NCI-H2081 (cell line): ENCODE measurements at places on chromosomes 1 and 21.

DNA sequence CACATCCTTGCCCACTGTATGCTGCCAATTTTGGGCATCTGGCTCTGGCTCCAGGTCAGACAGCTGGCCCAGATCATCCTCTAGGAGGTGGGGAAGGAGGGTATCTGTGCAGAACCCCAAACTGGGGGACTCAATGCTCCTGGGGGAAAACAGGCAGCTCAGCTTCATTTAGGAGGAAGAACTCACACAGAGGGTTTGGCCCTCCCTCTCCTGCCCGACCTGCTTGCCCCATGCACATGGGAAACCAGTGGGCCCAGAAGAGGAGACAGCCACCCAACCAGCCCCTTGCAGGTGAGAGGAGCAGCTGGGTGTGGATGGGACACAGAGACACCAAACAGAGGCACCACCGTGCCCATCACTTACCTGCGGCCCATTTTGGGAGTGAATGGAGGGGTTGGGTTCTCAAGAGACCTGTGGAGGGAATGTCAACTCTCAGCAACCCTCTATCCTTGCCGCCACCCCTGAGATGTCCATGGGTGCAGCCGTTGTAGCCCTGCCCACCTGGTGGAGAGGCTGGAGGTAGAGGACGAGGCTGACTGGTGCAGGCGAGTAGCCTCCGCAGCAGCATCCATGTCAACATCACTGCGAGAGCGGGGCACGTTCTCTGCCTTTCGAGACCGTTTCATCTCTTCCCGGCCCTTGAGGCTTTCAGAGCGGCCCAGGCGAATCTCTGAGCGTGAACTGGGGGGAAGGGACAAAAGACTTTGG lies 27.5 kb downstream of the LRRC71 start:
- no peak for DNase-seq

GRCh38 chr1:87007323-87007722 lies 92.9 kb downstream of the HS2ST1 start:
- DNase-seq, result no peak

GRCh38 chr1:234322979-234323378 lies 50.3 kb upstream of the COA6 start:
- peak; percentile 24 for DNase-seq

- no peak for DNase-seq
Measured at GRCh38 chr1:6253380-6253779, 7.5 kb downstream of the GPR153 start.

- DNase-seq, result no peak
Measured at GRCh38 chr1:234072793-234073192, 168.3 kb downstream of the SLC35F3 start.

DNA sequence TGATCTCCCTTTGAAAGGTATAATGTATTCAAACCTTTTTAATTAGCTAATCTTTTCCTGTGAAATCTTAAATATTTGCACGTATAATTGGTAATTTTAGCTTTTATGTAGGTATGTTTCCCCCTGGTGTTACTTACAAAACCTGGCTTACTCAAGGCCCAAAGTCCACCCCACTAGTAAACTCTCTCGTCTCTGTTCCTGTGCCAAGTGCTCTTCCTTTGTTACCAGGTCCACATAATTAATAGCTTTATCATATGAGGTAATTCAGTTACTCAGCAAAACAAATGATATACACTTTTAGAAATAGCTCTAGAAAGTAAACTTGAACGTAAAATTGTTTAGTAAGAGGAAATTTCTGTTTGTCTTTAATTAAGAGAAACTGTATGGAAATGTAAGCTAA lies 36.7 kb downstream of the NFIA start:
- DNase-seq, result peak; percentile 3

- no peak for DNase-seq
Measured at GRCh38 chr1:241932845-241933244, 24.7 kb upstream of the BECN2 start.

DNA sequence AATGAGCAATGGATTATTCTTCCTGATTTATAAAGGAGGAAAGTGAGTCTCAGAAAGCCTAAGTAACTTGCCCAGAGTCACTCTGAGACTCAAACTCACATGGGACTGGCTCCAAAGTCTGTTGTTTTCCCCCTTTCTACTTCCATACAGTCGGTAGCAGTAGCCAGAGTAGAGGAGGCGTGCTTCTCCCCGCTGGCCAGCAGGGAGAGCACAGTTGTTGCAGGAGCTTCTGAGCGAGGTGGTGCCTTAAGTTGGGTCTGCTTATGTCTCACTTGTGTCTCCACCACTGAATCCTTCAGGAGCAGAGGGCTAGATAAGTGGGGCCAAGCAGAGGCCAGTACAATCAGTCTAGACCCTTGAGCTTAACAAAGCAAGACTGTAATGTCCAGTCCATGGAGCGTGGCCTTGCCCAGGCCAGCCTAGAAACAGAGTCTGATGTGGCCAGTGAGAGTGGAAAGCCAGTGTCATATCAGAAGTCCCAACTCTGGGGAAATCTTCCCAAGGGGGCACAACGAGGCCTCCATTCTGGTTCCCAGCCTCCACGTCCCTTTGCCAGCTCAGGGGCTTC lies 181.9 kb downstream of the ZSCAN20 start:
- DNase-seq, result peak; percentile 19

DNA sequence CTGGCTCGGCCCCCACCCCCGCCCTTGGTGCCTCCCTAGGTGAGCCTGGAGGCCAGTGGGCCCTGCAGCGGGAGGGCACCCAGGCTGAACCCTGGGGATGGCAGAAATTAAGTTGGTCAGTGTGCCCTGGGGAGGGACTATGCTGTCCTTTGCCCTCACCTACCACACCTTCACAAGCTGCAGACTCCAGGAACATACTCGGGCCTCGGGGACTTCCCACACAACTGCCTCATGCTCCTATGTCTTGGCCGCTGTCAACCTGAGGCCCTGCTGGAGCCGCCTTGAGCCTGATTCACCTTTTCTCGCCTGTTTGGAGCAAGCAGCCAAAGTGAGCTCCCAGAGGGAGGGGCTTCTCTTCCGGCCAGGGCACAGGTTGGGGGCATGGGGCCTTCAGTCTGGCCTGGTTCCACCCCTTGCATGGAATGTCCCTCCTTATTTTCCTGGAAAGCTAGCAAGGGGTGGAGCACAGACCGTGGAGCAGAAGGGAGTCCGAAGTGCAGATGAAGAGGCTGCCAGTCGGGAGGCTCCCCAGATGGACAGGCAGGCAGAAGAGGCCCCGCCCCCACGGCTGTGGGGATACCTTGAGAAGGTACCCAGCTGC lies 24.7 kb downstream of the KNCN start:
- DNase-seq, result no peak

DNA sequence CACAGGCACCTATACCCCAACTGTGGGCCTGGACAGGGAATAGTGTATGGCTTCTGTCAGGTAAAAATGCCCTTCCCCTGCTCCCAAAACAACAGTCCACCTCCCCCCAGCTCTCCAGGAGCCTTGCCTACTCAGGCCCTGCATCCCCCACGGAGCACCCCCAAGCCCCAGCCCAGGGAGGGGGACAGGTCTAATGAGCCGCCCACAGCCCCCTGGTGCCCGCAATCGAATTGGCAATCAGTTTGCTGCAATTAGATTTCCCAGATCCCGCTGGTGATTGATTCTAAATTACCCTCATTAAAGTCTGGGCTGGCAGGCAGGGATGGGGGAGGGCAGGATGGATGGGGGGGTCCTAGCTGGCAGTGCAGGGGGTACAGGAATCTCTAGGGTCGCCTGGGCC lies 8.1 kb downstream of the SDC3 start:
- no peak for DNase-seq

DNA sequence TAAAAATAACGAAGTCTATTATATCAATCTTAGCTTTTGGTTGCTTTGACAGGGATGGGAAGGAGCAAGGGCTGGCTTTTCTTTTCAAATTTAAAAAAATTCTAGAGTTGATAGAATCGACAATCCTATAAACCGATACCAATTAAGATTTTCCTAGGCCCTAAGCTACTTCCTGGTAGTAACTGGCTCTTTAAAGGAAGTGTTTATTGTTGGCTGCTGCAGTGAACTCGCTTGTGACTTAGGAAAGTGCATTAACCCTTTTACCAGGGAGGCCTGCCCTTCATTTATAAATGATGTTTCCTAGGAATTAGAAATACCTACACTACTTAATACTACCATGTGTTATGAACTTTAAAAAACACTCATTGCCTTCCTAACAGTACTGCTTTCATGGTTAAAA lies 33.2 kb downstream of the ATP5PF start:
- DNase-seq, result no peak

DNA sequence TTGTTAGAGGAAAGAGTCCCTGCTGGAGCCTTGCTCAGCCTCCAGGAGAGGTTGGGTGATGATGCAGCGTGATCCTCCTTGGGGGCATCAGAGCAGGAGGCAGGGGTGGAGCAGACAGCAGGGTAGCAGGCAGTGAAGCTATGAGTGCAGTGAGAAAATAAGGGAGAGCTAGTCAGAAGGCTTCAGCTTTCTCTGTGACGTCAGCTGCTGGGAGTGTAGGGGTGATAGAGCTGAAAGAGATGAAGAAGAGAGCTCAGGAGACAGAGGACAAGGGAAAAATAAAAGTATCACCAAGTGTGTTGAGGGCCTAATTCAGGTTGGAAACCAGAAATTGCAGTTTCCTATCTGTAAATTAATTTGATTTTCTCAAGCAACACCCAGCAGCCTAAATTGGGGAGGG lies 2.2 kb upstream of the ADAM30 start:
- DNase-seq, result no peak

GRCh38 chr1:145995148-145995881 lies 1.1 kb downstream of the TXNIP start:
- DNase-seq, result no peak

GRCh38 chr1:226406401-226406881 lies 1.5 kb downstream of the PARP1 start:
- DNase-seq, result peak; percentile 10

DNA sequence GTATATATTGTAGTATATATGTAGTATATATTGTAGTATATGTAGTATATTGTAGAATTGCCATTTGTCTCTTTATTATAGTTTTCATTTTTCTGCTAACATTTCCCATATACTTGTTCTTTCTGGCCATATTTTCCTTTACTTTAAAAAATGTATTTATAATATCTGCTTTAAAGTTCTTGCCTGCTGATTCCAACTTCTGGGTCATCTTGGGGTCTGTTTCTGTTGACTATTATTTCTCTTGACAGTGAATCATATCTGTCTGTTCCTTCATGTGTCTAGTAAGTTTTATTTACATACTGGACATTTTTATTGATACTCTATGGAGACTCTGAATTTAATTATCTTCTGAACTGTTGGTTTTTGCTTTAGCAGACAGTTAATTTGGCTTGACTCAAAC lies 45.9 kb downstream of the MARK1 start:
- no peak for DNase-seq

- DNase-seq, result no peak
Measured at GRCh38 chr1:14567056-14567455, 31.4 kb upstream of the KAZN start.

- DNase-seq, result no peak
Measured at GRCh38 chr1:10065344-10065685, 32.6 kb downstream of the UBE4B start.

GRCh38 chr1:92872719-92873118 lies 40.9 kb downstream of the RPL5 start:
- no peak for DNase-seq

- peak; percentile 50 for DNase-seq
Measured at GRCh38 chr21:23152130-23152529, 2153.9 kb downstream of the NCAM2 start.

DNA sequence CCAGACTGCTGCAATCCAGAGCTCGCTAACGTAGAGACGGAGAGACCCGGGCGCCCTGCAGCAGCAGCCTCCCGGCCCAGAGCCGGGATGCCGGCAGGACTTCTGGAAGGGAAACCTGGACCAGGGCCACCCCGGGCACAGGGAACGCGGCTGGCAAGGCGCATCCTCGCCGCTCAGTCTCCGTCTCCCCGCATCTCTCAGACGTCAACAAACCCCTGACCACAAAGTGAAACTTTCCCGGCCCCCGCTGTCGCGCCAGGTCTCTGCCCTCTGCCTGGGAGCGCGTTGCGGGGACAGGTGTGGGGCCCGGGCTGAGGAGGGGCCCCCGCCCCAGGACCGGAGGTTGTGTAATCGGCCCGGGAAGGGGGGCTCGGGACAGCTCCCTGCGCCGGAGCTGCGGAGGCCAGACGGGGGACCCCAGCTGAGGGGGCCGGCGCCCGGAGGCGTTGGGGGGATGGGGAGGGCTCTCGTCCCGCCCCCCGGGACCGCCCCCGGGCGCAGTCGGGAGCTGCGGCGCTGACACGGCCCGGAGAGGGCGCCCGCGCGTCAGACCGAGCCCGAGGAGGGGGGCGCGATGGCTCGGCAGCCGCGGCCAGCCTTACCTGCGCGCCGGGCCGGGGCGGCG lies 116.6 kb upstream of the HIVEP3 start:
- peak; percentile 84 for DNase-seq

GRCh38 chr1:87591492-87591891 lies 262.8 kb downstream of the LMO4 start:
- no peak for DNase-seq

DNA sequence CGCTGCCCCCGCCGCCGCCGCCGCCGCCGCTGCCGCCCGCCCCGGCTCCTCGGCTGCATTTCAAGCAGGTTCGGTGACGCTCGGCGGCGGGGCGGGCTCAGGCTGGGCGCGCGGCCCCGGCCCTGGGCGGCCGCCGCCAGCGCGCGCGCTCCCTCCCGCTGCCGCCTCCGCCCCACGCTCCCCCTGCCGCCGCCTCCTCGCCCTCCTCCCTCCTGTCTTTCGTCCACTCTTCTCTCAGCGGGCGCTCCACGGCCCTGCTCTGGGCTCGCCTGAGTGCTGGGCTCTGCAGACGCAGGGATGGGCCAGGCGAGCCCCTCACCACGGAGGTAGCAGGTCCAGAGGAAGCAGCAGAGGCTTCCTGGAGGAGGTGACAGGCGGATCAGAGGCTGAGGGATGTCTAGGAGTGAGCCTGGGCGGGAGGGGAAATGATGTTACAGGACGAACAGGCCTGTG lies at the start of gene LRP8:
Gene LRP8 (minus strand): TSS at position 62 of the 453 bp plus-strand sequence. CDS start 158 bp downstream, outside the sequence.
- peak; percentile 62 for DNase-seq

DNA sequence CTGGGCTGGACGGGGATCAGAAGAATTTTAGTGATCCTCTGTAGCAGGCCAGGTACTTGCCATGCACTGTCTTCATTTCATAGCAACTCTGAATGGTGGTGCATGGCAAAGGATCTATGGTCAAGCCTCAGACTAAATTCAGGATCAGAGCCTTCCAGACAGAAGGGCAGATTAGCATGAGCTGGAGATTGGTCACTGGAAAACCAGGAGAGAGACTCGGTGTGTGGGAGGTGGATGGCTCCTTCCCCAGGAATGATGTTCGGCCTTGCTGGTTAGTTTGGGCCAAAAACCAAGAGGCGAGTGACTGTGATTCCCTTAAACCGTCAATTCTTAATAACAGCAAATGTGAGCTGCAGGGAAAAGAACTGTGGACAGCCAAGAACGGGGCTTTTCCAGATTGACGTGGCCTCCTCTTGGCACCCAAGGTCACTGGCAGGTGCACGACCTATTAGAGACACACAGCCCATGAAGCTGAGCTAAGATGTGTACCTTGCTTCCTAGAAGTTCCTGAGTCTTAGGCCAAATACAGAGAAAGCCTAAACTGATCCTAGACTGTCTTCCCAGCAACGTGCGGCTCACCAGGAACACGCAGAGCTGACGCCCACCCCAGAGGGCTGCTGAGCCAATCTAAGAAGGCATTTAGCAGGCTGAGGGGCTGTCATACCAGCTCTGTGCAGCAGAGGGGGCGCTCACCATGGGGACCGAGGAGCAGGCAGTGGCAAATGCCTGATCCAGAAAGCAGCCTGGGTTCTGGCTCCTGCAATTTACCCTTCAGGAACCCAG lies 18.5 kb downstream of the ALDH4A1 start:
- peak; percentile 37 for DNase-seq
